ENCODE measurements at places on chromosomes 3 and 15.

- DNase-seq = no peak
These were observed 31.4 kb downstream of the CTDSPL start for GRCh38 chr3:37892927-37893600.

- no peak for DNase-seq
These were observed 842 bp downstream of the PCCB start for GRCh38 chr3:136250903-136251460.

DNA sequence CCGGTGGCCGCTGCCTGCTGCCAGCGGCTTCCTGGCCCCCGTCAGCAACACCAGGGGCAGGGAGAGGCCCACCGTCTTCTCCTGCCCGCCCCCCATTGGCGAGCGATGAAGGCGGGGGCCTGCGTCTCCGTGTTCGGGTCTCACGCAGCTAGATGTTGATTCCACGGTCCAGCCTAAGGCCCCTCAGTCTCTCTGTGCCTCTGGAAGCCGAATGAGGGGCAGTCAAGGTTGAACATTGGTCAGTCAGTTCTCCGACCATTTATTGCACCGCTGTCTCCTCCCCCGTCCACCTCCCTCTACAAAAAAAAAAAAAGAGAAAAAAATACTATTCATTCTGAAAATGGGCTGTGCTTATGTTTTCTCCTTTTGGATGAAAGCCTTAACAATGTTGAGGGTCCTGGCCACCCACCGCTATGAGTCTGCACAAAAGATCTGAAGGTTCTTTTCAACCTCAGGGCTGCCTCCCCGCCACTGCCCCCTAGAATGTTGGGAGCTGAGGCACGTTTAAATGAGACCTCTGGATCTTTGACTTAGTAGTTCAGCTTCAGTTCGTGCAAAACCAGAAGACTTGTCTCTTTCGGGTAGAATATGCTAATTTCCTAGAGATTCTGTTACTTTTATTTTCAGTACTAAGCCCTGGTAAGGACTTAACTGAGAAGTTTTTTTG, 736 bp downstream of the IREB2 start:
- no peak for DNase-seq

DNA sequence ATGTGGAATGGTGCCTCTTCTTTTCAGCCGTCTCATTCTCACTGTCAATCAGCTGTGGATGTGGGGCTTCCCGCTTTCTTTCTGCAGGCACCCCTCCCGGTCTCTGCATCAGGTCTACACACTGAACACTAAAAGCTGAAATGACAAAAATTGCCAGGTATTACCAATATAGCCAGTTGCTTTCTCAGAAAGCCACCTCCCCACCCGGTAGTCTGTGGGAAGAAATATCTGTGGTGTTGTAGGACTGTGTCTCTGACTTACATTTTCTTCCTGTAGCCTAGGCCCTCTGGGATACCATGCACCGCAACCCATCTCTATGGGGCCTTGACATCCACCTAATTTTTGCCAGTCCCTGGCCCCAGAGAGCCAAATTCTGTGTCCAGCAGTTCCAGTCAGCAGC, 19.2 kb upstream of the EPHB1 start:
- no peak for DNase-seq

- no peak for DNase-seq
These were observed 106.8 kb downstream of the BBX start for GRCh38 chr3:107629566-107629965.

DNA sequence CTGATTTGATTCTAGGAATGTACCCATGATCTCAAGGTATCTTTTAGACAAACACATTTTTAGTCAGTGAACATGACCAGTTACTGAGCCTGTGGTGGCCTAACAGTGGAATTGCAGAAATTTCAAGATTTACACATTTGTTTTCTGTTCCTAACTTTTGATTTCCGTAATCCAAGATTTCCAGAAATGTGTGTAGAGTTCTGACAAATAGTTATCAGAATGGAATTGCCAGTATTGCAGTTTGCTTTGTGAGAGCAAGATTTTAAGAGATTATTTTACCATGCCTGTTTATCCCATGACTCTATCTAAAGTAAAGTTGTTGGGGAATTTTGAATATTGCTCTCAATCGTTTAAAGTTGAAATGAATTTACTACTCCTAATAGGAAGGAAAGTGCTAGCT, 11.7 kb upstream of the UTS2B start:
- no peak for DNase-seq

DNA sequence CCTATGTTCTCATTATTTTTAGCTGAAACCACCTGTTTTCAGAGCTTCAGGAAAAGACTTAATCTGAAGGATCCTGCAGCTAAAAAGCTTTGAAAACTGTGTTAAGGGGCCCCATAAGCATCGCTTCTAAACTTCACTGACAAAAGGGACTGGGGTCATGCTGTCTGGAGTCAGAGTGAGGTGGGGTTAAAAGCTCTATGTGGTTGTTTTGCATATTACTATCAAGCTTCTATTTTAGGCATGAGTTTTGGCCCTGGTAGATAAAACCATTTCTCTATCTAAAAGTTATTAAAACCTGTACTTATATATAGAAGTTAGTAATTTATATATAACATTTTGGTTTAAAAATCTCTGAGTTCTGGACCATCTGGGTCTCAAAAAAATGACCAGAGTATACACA, 45.5 kb downstream of the GPR160 start:
- DNase-seq = no peak

DNA sequence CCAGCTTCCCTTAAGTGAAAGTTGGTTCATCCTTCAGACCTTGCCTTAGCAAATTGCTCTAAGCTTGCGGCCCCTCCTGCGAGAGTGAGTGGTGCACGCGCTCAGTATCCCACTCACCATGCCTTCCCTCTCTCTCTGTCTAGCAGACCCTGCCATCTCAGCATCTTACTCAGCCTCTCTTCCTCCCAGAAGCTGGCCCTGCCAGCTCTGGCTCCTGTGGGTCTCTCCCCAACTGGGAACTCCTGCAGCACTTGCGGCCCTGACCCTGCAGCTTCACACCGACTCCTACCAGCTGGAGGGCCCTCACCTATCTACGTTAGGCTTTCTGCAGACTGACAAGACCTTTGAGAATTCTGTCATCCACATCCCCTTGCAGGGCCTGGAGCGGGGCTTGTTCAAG, 286.1 kb upstream of the TLE3 start:
- no peak for DNase-seq

- DNase-seq = no peak
These were observed 96.5 kb upstream of the TSPAN3 start for GRCh38 chr15:77167406-77167805.

DNA sequence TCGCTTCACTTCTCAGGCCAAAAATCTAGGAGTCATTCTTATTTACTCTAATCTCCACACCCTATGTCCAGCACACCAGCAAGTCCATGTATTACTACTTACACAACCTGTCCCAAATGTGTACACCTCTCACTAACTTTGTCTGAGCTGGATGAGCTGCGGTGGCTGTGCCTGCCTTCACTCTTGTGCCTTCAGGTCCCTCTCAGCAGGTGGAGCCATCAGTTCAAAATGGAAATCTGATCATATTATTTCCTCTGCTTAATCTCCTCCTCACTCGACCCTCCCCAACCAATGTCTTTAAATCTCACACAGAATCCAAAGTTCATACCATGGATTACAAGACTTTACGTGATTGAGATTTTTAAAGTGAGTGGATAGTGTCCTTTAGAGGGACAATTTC, 82.8 kb downstream of the SSR3 start:
- no peak for DNase-seq

DNA sequence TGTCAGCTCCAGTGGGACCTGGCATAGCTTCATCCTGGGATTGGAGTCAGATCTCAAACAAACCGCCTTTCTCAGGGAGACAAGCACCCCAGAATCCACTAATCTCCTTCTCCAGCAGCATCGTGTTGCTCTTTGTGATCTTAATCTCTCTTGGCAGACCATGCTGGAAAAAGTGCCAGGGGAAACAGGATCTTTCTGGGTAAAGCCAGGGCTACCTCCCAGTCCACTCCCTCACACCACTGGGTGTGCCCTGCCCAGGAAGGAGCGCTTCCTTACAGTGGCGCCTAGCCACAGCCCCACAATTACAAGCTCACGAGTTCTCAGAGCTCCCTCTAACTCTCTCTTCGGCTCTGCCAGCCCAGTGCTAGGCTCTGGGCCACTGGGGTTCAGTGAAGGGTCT, 32.2 kb downstream of the RPLP1 start:
- no peak for DNase-seq

DNA sequence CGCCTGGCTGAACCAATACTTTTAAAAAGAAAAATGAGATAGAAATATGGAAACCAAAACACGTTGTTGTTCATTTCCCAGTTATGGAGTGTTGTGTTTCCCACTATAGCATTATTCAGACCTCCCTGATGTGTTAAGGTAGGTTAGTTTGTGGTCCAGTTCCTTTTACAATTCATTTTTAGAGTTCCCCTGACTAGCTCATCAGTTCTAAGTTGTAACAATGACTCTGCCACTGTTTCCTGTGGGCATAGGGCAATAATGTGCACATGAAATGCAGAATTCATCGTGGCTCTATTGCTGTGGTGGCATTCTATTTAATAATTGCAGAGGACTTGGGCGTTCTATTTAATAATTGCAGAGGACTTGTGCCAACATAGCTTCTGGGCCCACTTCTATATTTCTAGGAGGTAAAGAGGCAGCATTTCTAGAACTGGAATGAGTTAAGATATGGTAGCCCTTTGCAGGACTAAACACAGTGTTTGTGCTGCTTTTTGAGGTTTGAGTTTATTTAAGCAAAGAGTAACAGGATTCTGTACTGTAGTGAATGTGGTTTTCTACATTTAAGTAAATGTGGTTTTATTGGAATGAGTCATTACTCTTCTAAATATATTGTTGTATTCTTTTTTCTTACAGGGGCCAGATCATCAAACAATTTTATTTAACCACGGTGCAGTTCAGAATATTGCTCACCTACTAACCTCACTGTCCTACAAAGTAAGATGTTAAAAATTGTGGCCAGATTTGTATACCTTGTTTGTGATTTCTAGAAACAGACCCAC, 47.5 kb downstream of the ARMC8 start:
- DNase-seq = no peak

GRCh38 chr15:60373327-60373726, 24.5 kb downstream of the ANXA2 start:
- DNase-seq = no peak

- no peak for DNase-seq
These were observed 28.3 kb upstream of the AP3B2 start for GRCh38 chr15:82737975-82738374.

Data from NT2/D1 (cell line).